AG04450 (cell line): ENCODE measurements at places on chromosomes 3 and 15.

DNA sequence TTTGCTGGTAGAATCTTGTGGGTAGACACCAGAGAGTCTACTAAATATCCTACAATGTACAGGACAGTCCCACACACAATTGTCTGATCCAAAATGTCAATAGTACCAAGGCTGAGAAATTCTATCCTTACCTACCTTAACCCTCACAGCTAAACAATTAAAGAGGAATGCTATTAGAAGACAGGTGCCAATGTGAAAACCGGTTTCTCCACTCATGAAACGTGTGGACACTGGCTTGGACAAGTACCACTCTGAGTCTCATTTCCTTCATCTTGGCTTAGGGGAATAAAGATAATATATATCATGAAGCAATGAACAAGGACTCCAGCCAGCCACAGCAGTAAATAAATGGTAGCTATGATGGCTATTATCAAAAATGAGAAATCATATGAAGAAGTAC lies 90.2 kb downstream of the RFTN1 start:
- no peak for DNase-seq

DNA sequence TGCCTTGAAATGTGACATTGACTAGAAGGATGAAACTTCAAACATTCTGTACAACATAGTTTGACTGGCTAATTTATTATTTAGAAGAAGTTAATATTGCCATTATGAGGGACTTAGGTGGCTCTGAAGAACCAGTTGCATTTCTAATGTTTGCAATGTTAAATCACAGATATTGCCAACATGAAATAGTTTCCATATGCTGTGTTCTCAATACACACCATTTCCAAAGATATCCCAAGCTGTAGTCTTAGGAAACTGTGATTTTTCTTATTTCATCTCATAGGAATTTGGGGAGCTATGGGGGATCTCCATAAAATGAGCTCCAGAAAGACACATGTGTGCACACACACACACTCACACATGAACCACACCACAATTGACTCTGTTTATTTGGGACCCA lies 36.3 kb downstream of the ALG1L2 start:
- no peak for DNase-seq

GRCh38 chr3:9583792-9584191 lies 30.2 kb upstream of the LHFPL4 start:
- DNase-seq, result no peak

DNA sequence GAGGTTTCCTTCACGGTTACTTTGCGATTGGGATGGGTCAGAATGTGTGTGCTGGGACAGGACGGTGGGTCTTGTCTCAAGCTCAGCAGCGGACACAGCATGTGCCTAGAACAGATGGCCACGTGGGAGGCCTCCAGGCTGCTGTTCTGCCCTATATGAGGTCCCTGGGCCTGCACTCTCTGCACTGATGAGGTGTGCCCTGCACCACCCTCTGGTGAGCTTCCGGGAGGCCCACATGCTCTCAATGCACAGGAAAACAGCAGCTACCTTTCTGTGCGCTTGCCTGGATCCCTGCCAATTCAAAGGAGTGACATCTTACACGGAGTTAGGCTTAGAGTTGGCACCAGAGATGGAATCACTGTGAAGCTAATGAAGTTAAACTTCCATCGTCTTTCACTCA lies 59.8 kb downstream of the BOC start:
- no peak for DNase-seq

DNA sequence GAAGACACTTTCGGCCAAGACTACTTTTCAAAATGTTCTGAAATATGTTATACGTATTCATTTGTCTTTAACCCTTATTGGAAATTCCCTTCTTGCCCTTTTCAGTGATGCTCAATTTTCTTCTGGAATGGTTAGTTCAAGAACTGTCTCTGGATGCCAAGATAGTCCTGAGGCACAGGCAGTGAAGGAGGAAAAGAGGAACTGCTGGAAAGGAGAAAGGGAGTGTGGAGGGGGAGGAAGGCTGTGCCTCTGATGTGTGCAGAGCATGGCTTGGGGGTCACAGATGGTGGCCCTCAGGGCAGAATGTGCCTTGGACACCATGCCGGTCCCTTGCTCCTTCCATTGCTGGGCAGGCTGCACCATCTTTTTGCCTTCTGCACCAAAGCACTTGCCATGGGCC lies 73.7 kb downstream of the CEP63 start:
- DNase-seq, result no peak

- no peak for DNase-seq
Observed at GRCh38 chr3:131551761-131552160, 49.0 kb upstream of the MRPL3 start.

DNA sequence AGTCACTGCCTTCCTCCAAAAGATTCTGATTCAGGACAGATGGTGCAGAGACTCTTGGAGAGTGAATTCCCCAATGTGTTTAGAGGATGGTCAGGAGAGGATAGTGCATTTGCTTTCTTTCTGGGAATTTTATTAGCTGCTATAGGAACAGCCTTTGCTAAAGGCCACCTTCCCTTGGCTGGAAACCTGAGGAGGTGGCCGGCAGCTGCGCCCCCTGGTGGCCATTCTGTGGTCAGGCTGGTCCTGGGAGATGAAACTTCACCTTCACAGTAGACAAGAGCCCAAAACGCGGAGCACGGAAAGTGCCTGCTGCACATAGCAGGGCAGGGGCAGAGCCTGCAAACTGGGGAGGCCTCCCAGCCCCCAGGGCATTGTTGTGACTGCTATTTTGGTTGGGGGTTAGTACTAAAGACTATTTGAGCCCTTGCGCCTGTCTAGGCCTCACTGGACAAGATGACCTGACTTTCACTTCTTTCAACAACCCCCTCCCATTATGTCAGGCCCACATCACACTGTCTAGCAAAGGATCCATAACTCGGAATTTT lies 34.3 kb downstream of the SEC22C start:
- peak; percentile 13 for DNase-seq

DNA sequence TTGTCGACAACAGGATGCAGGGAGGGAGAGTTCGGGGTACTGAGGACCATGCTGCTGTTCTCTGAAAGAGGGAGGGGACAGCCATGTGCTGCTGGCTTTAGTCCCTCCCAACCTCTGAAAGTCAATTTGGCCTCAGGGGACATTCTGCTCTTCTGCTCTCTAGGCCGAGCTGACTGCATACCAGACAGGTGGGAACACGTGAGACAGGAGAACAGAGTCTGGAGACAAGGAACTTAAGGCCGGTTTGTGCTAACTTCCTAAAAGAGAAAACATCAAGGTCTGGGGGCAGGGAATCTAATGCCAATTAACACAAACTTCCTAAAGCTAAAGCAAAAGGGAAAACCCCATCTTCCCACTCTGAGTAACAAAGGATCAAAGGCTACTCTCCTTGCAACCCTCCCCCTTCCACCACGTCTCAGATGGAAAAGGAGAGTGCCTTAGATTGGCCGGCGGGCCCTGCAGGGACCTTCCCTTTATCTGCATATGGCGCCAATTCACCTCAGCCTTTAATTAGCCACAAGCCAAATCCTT lies 41.0 kb downstream of the SLCO2A1 start:
- DNase-seq, result no peak

DNA sequence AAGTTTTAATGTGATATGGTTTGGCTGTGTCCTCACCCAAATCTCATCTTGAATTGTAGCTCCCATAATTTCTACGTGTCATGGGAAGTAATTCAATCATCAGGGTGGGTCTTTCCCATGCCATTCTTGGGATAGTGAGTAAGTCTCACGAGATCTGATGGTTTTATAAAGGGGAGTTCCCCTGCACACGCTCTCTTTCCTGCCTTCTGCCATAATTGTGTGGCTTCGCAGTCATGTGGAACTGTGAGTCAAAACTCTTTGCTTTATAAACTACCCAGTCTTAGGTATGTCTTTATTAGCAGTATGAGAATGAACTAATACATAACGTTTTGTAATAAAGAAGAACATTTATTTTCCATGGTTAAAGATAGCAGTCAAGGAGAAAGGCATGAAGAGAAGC lies 39.2 kb upstream of the GOLIM4 start:
- no peak for DNase-seq

DNA sequence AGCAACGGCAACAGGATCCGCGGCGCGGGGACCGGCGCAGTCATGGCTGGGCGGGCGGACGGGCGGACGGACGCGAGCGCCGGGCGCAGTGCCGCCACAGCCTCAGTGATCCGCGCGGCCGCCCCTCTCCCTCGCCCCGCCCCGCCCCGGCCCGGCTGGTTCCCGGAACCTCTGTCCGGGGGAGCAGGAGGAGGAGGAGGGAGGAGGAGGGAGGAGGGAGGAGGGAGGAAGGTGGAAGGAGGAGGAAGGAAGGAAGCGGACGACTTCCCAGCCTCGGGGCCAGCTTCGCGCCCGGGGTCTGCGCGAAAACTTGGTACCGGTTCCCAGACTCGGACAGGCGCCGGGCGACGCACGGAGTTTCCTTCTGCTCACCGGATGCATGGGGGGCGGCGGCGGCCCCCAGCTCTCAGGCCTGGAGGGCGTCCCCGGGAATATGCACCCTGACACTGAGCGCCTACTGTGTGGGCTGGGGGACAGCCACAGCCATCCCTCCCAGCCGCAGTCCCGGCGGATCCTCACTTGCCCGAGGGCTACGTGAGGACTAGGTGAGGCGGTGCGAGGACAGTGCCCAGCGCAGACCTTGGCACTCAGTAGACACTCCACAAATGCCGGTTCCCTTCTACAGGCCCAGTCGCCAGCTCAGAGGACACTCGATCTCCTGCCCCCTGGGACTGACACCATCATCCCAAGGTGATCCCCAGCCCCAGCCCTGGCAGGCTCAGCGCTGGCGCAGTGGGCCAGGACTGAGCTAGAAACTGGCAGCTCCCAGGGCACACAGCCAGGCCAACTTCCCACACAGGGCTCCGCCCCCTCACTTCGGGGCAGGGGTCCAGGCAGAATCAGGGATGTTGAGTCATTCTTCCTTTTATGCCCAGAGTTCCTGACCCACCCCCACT lies at the start of gene SHISA5:
TSS of gene SHISA5 (minus strand) at position 124 of the 896 bp plus-strand sequence. CDS start at position 44, 80 bp downstream.
- no peak for DNase-seq

DNA sequence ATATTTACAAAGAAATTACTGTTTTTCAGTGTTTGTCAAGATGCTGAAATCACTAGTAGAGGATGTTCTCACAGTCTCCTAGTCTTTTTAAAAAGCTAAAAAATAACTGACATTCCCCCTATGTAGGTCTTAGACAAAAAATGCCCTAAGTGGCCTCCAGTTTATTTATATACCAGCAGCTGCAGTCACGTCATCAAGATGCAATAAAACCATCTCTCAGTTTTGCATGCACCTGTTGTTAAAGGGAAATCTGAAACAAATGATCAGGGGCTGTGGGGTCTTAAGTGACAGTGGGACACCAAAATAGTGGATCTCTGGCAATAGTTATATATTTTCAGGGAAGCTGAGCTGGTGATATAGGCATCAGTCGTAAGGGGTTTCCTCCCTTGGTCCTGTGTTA lies 146.5 kb upstream of the ARPP21 start:
- no peak for DNase-seq

DNA sequence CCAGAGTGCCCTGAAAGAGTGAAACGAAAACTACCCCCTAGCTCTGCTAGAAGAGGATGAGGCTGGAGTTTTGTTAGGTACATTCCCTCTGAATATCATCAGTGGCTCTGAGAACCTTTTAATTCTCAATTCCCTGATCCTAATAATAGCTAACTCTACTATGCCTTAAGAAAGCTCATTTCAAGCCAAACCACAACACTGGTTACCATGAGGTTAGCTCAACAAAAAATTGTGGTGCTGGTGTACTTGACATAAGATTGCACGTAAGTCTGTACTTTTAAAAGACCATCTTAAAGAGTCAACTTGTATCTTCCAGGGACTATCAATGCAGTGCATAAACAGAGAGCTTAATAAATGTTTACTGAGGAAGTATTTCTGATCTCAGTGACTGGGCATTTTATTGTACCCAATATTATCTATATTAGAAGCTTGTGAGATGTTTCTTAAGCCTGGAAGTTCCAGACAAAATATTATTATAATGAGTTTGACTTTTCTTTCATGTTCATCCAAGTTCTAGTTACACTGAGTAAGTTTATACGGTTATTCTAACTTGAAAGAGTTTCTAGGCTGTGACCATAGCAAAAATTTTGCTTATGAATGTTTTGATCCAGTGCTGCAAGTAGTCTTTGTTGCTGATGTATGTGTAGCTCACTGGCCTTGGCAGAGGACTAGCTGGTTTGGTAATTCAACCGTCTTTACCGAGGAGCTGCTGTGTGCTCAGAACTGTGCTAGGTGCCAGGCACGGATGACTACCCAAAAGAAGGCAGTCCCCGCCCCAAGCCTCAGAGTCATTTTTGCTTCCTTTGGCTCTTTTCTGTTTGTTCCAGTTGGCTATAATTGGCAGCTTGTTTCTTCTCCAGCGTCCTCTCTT lies 334.4 kb upstream of the TRIM42 start:
- no peak for DNase-seq

DNA sequence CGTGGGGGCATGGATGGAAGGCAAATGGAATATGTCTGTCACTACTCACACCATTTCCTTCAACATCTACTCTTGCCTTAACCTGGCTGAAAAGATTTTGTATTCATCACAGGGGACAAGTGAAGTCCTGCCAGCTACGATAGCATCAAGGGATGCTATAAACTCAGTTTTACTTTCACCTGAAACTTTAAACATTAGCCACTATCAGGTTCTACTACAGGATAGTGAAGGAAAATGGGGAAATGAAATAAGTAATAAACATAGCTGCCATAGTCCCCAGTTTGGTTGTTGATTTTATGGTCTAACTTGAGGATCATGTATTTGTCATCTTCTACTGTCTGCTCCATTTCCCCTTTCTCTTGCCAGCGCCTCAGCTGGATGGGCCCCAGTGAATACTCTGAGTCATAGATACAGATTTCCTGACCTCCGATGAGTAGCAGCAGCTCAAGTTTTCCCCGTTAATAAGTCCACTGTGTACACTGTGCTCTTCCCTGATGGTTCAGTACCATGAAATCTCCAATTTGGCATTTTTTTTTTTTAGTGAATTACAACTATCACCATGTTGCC lies 338.2 kb upstream of the SLCO3A1 start:
- DNase-seq, result peak; percentile 58

GRCh38 chr3:149343951-149344350 lies 10.5 kb upstream of the TM4SF18 start:
- DNase-seq, result no peak

DNA sequence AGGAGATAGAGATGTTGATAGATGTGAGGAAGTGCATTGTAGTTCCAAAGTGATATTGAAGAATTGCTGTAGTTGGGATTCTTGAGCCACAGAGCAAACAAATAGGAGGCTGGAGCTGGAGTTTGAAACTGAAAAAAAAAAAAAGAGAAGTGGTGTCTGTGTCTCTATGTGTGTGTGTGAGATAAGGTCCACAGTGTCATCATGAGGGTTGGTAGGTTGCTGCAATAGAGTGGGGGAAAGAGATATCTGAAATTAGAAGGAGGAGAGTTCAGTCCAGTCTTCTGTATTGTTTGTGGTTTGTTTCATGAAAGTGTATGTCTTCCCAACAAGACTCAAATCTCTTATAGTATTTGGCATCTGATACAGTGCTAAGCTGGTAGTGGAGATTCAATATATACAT lies 37.3 kb upstream of the CACNA1D start:
- no peak for DNase-seq

DNA sequence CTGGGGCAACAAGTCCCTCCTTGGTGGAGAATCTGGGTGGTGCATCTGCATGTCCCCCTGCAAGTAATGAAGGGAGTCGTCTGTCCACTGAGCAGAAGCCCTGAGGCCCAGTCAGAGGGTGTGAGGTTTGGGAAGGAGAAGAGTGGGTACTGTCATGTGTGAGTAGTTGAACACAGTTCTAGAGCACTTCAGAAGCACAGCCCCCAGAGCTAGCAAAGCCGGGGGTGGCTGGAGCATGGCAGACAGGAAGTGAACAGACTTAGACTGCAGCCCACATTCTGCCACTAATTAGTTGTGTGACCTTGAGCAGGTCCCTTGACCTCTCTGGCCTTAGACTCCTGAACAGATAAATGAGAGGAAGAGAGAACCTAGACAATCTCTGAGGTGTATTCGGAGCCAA lies 207.6 kb downstream of the UACA start:
- DNase-seq, result no peak
